T-helper 2 cell treated with Interferon-gamma antibody and Interleukin-4, amounts not matched to agents 5 μg/mL and 100 μg/mL, for 36 hours (primary cell): ENCODE measurements at places on chromosomes 2 and 18.

GRCh38 chr2:21256006-21256405 lies 132.2 kb downstream of the TDRD15 start:
- no peak for DNase-seq

GRCh38 chr2:112483042-112483473 lies 1.1 kb downstream of the TTL start:
- DNase-seq = no peak

DNA sequence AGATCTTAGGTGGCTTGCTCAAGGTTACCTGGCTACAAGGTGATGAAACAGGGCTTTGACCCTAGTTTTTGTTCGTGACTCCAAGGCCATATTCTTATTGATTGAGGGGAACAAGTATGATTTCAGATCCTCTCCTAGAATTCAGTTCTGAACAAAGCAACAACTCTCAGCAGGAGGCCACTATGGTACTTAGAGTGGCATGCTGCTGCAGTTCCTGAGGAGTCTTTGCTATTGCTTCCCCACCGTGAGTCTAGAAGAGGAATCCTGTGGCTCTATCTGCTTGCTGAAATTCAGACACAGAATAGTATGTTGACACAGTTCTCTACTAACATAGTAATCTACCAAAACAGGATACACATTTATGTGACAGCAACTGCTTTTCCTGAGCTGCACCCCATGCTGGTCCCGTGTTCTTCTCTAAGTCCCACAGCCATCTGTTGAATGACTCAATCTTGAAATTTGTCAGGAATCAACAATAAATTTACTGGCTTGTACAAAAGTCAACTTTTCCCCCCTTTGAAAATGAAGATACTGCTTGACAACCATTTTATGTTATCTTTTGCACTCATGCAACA lies 4.1 kb downstream of the TGFBRAP1 start:
- DNase-seq = no peak

- no peak for DNase-seq
These were observed 377.7 kb upstream of the ST6GAL2 start for GRCh38 chr2:107263628-107264027.

DNA sequence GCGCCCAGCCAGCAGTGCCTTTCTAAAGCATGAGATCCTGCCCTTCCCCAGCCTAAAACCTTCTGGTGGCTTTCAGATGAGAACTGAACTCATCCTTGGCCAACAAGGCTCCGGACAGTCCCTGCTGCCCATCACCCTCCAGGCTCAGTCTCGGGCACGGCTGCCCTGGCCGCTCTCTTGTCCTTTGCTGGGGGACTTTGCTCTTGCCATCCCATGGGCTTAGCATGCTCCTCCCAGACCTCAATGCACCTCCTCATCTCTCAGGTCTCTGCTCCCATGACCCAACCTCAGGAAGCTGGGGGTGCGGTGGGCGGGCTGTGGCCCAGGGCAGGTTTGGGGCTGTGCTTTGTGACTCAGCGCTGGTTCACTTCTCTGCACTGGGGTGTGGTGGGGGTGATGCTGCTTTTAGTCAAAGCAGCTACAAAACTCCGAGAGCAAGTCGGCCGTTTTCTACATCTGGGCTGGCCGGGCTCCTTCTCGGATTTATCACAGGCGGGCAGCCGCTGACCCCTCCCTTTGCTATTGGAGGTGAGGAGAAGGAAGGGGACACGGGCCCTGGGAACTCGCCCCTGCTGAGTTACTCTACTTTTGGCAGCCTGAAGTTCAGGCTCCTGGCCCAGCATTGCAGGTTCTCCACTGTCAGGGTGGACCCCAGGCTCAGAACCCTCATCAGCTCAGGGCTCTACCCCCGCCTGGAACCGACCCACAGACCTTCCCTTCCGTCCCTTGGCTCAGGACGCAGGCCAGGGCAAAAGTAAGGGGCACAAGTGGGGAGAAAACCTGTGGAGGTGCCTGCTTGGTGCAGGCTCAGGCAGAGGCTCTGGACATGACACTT lies 90.6 kb upstream of the TAF1B start:
- DNase-seq = peak; percentile 88

GRCh38 chr2:226338825-226339224 lies 460.8 kb downstream of the IRS1 start:
- DNase-seq = no peak

- no peak for DNase-seq
These were observed 1491.2 kb downstream of the LRP1B start for GRCh38 chr2:140639628-140640027.

DNA sequence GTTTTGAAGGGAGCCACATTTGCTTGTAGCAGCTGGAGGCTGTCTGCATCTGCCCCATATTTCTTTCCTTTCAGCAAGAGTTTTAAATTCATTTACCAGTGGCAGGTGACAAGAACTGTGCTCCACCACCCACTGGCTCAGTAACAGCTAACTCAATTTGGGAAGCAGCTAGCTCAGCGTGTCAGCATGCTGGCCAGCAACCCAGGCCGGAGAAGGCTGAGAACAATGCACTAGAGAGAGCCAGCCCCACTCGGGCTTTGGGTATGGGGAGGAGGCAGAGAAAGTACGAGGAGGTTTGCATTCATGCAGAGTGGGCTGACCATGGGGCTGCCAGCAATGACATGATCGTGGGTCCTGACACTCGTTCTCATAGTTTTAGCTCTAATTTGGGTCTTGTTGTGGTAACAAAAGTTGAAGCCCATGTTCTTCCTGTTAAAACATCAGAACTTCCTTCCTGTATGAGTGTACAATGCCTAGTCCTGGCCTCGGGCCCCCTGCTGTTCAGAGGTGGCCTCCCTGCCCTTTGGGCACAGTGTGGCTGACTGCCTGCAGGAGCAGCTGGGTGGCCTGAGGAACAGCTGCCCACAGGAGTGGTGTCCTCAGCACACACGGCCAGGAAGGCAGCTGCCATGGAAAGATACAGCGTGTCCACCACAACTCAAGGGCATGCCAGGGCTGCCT lies 23.0 kb downstream of the CDC42EP3 start:
- peak; percentile 18 for DNase-seq

DNA sequence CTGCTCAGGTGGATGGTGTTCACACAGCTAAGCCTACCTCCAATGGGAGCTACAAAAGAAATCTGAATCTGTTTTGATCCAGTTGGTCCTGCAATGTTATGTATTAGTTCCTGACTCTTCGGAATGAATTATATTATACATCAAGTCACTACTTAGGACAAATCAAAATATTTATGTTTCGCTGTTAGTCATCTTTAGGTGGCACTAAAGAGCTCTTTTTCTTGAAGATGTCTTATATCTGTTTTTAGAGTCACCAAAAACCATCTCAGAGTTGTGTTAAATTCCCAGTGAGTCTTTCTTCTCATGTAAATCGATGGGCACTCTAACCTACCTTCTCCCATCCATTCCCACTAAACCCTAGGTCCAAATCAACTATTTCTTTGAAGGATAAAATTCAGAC lies 2.2 kb downstream of the DNER start:
- DNase-seq = no peak

GRCh38 chr2:79114797-79115494 lies 5.3 kb upstream of the REG1A start:
- DNase-seq = no peak

DNA sequence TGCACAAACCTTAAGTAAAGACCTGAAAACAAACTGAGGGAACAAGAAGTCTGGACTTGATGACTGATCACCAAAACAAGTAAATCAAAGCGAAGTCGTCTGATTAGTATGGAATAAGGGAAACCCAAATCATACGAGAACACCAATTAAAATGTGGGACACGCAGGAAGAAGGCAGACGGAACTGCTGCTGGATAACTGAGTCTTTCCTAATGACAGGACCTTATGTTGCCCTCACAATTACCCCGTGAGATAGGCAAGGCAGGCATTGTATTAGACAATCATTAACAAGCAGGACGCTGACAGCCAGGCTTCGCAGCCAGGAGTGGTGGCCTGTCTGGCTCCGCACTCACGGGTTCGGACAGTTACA lies 614 bp upstream of the COQ10B start:
- DNase-seq = no peak

- DNase-seq = no peak
These were observed 5.2 kb upstream of the SCN7A start for GRCh38 chr2:166499281-166499680.
